ENCODE measurements at places on chromosomes 7 and 10.
A peak's percentile ranks its signal among the peaks of the same experiment; 100 is the strongest.

GRCh38 chr10:113055458-113055857 is 105.4 kb downstream of the TCF7L2 start:
- no peak for DNase-seq

- DNase-seq, result no peak
Observed at GRCh38 chr7:14339861-14340260, 350.4 kb upstream of the ETV1 start.

DNA sequence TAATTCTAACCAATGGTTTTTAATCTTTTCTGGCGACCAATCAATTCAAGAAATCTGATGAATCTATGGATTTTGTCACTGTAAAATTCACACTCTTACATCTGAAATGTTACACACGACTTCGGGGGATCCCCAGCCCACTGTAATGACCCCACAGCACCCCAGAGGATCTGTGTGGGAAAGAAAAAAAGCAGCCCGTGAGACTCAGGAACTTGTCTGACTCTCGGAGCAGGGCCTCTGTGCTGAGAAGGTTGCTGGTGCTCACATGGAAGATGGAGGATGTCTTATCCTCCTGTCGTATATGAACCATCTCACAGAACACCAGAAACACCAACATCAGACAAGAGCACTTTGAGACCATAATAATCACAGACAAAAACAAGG is 228.4 kb upstream of the INHBA start:
- no peak for DNase-seq

DNA sequence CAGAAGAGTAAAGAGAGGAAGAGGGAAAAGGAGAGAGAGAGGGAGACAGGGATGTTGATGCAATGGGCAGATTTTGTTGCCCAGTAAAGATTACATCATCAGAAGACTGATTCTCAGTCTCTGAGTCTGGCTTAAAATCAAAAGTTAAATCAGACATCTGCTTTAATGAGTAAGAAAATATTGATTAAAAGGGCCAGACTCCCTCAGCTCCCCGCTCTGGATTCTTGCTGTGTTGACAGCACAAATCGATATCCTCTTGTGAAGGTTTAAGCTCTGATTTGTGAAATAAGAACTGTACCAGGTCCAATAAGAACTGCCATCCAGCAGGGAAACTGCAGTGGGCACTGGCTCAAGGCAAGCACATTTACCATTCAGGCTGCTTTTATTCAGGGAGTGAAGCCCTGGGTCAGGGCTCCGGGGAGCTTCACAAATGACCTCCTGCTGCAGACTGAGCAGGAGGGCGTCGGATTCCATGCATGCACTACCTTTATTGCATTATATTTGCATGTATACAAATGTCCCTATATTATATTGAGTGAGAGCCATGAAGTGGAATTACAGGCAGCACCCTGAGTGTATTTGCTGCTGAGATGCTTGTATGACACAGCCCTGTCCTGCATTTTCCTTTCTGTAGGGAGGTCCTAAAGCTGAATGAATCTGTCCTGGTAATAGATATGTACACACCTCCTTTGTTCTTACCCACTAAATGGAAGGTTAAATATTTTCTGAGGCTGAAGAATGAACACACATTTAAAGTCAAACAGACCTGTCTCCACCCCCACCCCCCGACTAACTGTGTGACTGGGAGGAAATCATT is 401.5 kb downstream of the REEP3 start:
- no peak for DNase-seq

DNA sequence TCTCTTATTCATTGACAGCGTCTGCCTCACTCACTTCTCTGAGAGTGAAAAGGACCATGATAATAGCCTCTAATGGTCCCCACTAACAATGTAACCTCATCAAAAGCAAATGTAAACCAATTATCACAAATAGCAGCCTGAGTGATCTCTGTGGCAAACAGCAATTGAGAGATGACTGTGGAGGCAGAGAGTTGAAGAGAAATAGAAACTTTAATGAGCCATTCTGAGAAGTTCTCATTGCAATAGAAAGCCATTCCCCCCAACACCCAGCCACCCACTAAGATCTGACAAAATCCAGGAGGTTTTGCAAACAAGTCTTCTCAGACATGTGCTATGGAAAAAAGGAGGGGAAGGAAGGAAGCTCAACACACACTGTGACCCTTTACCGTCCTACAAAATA is 44.2 kb upstream of the RNF148 start:
- no peak for DNase-seq

- peak; percentile 80 for DNase-seq
Observed at GRCh38 chr7:5665094-5666025, 116.1 kb downstream of the RNF216 start.

DNA sequence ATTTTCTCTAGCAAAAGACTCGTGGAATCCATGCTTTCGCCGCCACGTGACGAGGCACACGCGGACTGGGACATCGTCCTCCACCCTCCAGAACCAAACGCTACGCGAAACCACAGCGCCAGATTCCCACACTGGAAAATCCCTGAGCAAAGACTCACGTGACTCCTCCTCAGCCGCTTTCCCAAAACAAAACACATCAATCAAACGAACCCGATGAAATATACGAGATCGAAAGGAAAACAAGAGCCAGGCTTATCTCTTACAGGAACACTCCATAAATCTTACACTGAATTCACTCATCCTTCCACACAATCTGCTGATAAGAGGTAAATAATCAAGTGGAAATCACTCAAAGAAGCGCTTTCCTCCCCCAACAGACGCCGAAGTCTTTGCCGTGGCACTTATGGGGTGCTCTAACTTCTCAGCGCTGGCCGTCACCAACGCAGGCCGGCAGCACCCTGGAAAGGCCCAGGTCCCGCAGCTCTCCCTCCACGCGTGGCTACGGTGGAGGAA is 23.8 kb downstream of the DIP2C start:
- no peak for DNase-seq

GRCh38 chr10:10204415-10204814 is 813.3 kb upstream of the CELF2 start:
- no peak for DNase-seq

- peak; percentile 86 for DNase-seq
Observed at GRCh38 chr10:110226543-110226925, 19.1 kb downstream of the MXI1 start.

GRCh38 chr7:54917613-54918391 is 101.0 kb upstream of the EGFR start:
- DNase-seq, result no peak

- no peak for DNase-seq
Observed at GRCh38 chr7:105161366-105161765, 147.4 kb downstream of the KMT2E start.

- DNase-seq, result no peak
Observed at GRCh38 chr7:107920048-107920772, 29.2 kb downstream of the DLD start.

DNA sequence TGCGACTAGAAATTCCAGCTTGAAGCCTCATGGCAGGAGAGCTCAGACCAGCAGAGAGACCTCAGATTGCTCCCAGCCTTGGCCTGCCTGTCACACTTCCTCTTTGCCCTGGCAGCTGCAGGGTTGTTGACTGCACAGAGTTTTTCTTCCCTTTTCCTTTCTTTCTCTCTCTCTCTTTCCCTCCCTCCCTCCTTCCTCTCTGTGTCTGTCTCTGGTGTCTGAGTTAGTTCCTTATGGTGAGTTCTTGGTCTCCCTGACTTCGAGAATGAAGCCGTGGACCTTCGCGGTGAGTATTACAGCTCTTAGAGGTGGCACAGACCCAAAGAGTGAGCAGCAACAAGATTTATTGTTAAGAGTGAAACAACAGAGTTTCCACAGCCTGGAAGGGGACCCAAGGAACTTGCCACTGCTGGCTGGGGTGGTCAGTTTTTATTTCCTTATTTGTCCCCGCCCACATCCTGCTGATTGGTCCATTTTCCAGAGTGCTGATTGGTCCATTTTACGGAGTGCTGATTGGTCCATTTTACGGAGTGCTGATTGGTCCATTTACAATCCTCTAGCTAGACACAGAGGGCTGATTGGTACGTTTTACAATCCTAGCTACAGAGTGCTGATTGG is 266.3 kb downstream of the RPS24 start:
- peak; percentile 27 for DNase-seq

DNA sequence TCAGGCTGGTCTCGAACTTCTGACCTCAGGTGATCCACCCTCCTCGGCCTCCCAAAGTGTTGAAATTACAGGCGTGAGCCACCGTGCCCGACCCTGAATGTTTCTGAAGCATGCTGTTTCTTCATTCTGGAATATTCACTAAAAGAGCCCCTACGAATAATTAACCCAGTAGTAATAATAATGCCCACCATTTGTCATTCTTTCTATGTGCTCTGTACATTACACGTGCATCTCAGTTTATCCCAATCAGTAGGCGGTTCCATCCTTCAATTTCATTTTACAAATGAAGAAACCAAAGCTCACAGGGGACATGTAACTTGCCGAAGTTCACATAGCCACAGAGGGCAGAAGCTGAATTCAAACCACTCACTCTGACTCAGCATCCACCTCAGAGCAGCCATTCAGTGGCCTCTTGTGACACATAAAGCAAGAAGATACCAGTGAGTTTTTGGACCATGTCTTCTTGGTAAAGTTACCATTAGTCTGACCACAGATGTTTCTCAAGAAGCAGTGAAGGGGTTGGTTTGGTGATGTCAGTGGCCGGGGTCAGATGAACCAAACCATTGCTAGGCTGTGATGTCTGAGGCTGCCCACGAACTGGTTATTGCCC is 71.9 kb upstream of the DUSP5 start:
- peak; percentile 59 for DNase-seq
